ENCODE measurements at places on chromosomes 2 and 18.

GRCh38 chr2:64017811-64018700 lies 1.2 kb downstream of the VPS54 start:
- DNase-seq = no peak

DNA sequence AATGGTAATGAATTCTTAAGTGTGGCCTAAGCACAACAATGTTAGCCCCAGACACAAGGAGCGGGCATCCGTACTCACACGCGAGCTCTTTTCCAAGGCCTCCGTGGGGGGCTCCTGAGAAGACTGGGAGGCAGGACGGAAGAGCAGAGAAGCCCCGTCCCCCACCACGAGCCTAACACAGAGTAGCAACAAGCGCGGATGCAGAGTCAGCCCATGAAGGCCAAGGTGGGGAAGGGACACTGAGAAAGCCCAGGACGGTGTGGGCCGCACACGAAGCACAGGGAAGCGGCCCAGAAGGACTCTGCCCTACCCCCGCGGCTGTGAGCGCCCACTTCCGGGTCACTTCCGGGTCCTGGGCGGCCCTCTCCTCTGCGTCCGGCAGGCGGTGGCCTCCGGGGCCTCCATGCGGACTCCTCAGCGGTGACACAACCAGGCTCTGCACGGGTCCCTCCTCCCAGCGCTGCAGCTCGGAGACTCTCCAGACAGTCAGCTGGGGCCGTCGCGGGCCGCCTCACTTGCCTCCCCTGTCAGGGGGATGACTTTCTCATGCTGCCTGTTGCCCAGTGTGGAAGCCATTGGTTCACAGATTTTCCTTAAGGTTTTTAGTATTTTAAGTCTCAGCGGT lies 151.5 kb downstream of the MTCL1 start:
- DNase-seq = no peak

DNA sequence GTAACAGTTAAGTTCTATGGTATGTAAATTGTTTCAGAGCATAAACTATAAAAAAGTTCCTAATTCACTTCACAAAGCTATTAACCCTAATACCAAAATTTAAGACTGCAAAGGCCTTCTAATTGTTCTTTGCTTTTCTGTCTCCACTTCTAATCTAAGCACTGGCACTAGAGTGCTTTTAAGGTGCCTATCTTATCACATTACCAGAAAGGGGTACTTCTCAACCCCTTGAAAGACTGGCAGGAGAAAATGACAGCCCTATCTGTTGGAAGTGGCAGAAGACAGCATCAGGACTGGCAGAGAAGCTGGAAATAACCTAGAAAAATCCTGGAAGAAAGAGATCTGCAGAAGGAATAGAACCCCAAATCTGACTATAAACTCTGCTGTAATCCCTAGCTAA lies 10.3 kb downstream of the CNRIP1 start:
- DNase-seq = no peak

DNA sequence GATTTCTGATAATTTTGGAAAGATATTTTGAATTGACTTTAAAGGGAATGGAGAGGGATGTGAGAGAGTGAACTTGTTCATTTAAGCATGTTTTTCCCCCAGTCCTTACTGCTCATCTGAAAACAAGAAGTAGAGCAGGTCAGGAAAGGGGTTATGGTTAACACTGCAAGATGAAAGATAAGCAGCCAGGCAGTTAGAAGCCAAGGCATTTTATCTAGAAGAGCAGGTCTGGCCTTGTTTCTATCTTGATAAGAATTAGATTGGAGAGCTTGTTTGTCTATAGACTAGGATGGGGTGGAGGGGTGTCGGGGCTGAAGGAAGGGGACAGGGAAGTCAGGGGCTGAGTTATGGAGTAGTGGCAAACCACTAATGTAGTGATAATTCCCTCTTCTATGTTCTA lies 171.6 kb downstream of the IKZF2 start:
- DNase-seq = no peak

- DNase-seq = no peak
Measured at GRCh38 chr2:3789256-3789655, 85.9 kb downstream of the DCDC2C start.

DNA sequence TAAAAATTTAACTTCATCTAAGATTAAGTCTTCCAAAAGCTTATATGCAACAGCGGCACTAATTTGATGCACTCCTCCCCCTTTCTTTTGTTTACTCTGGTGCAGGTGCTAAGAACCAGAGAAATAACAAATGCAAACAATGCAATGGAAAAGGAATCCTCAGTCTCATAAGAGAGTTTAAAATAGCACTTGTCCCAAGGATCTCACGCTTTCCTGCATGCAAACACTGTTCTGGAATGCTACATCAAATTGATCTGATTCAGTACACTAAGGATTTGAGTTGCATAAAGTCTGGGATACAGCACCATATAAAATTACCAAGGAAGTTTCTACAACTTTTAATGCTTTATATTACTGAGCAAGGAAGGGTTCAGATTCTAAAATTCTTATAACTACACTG lies 50.5 kb downstream of the SEPTIN10 start:
- DNase-seq = no peak

DNA sequence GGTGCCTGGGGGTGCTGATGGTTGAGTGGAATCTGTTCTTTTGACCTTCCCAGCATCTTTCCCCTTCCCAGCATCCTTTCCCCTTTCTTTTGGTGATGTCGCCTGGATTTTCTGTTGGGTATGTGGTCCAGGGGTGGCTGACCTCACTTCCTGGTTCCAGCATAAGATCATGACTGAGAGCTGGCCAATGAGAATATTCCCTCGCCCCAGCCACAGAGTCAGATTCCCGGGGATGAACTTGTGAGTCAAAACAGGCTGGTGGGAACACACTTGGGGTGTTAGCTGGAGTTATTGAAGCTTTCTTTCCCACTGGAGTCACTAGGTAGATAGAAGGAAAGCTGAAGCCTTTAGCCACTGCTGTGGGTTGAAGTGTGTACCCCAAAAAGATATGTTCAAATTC lies 28.0 kb upstream of the FOSL2 start:
- no peak for DNase-seq

DNA sequence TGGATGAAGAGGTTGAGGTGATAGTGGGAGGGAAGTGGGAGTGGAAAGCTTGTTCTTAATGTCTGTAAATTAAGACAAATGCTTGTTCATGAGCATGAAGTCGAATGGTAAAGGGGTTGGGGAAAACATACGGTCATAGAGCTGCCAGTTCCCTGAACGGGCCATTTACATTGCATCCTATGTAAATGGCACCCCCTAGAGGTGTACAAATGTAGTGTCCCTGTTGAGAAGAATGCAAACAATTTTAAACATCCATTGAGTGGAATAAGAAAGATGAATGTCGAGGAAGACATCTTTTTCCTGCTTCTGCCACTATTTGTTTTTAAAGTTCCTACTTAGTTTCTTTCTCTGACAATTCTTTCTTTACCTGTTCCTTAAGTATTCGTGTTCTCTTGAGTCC lies 155.7 kb downstream of the RDH14 start:
- DNase-seq = no peak

- no peak for DNase-seq
Measured at GRCh38 chr18:57427429-57428201, 7.6 kb upstream of the ONECUT2 start.

Data from T-helper 17 cell (primary cell).